Activated effector memory CD4-positive, alpha-beta T cell treated with anti-CD3 and anti-CD28 coated beads, Interleukin-2, amount 50 U/mL, for 16 hours (primary cell): ENCODE measurements at places on chromosomes 16 and 17.

- DNase-seq, result no peak
Observed at GRCh38 chr17:55564081-55564480, 52.8 kb upstream of the SMIM36 start.

- no peak for DNase-seq
Observed at GRCh38 chr16:4386451-4386805, 14.8 kb downstream of the VASN start.

DNA sequence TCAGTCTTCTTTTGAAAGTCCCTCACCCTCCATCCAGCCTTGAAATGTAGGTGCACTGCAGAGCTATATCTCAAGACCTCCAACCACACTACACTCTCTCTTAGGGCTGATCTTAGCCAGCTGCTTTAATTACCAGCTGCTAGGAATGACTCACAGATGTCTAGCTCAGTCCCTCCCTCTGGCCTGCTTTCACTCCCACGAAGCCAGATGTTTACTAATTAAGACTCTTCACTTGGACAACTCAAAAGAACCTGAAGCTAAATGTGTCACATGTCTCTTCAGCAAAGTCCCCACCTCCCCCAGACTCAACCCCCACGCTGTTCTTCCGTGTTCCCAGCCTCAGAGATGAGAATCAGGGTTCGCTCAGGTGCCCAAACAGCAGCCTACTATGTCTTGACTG, 2.6 kb downstream of the GTF3C1 start:
- DNase-seq, result peak; percentile 55

GRCh38 chr16:87185308-87185707, 131.9 kb downstream of the C16orf95 start:
- peak; percentile 17 for DNase-seq

GRCh38 chr16:63890081-63890480, 1231.8 kb downstream of the CDH11 start:
- no peak for DNase-seq

- no peak for DNase-seq
Observed at GRCh38 chr17:49198211-49198610, 12.2 kb downstream of the GNGT2 start.

- DNase-seq, result no peak
Observed at GRCh38 chr16:84810518-84811273, 9.1 kb upstream of the CRISPLD2 start.

GRCh38 chr16:8919934-8920462, 37.8 kb downstream of the LITAFD start:
- no peak for DNase-seq

DNA sequence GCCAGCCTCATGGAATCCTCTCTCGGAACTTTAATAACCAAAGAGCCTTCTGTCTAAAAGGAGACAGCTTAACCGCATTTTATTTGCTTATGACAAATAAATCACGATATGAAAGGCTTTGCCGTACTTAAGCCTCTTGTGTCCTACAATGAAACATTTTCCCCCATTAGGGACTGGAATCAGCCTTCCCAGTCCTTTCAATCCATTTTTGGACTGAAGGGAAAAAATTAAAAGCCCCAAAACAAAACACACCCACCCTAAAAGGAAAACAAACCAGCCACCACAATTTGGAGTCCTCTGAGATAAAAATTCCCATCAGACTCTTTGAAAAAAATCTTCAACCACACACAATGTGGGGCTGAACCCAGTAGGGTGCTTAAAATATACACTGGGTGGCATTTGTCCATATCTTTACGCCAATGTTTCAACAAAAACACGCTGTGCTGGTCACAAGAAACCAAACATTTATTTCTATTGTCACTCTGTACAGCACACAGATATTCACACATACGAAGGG, 3.0 kb downstream of the HOXB4 start:
- no peak for DNase-seq

- DNase-seq, result no peak
Observed at GRCh38 chr16:89981414-89981813, 32.9 kb downstream of the DEF8 start.

GRCh38 chr17:4708436-4708835, 2.0 kb upstream of the ARRB2 start:
- DNase-seq, result peak; percentile 74
